ENCODE measurements at places on chromosomes 3 and 15.

GRCh38 chr15:85071061-85071460 is 89.4 kb downstream of the PDE8A start:
- DNase-seq = no peak

DNA sequence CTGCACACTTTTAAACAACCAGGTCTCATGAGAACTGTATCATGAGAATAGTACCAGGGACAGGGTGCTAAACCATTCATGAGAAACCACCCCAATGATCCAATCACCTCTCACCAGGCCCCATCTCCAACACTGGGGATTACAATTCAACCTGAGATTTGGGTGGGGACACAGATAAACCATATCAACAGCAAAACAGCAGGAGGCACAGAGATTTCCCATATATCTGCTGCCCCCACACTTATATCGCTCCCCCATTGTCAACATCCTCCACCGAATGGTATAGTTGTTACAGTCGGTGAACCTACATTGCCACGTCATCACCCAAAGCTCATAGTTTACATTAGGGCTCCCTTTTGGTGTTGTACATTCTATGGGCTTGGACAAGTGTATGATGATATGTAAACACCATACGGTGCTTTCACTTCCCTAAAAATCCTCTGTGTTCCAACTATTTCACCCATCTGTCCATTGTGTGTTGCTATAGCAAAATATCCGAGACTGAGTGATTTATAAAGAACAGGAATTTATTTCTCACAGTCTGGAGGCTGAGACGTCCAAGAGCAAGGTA is 224.8 kb downstream of the FAM43A start:
- DNase-seq = no peak

DNA sequence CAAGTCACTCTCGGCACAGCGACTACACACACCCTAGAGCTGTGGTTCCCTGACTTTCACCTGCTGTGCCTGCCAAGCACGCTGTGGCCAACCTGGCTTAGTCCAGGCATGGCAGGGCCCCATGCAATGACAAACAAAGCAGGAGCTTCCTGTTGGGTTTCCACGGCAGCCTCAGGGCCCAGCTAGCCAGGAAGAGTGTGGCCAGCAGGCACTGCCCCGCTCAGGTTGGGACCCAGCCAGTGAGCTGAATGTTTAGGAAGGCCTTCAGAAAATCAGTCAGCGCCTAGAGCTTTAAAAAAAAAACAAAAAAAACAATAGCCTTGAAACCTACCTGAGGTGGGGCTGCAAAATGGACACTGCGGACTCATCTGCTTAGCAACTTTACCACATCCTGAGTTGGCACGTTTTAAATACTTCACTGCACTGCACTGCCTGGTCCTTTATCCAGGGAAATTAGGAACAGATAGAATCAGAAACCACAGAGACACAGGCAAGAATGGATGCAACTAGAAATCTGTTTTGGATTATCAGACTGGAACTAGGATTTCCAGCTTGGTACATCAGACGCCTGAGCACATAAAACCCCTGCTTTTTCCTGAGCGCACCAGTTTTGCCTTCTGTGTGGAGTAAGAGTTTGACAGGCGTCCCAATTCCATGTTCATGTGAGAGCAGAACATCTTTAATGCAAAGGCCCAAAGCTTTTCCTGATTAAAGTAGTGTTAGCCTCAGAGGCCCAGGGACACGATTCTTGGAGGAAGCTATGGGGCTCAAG is 36.2 kb upstream of the LDHAL6B start:
- DNase-seq = peak; percentile 74

DNA sequence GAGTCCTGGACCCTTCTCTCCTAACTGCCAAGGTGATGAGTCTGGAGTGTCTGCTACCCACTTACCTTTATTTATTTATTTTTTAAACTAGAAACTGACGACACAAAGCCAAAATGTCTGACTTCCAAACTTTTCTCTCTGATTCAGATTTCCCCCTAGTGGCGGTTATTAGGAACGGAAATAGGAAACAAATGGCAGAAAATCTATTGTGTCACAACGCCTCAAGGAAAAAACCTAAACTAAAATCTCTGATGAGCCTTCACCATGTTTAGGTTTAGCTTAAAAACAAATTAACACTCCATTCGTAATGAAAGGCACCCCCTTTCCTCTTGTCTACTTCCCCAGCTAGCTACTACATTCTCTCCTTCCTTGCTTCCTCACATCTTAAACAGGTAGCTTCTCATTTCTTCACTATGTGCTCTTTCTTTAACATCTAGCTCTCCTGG is 94.0 kb upstream of the MEX3B start:
- peak; percentile 64 for DNase-seq

DNA sequence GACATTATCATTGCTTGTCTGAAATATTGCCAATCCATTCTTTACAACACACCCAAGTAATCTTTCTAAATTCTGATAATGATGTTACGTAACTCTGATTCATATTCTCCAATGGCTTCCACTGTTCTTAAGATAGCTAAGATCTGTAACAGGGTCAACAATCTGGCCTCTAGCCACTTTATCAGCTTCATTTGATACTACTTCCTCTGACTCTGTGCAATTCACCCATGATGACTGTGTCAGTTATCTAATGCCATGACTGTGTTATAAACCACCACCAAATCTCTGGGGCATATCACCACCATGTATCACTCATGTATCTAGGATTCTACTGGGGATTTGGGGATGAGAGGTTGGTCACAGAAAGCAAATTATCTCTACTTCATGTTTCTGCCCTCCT is 44.0 kb downstream of the CD200 start:
- peak; percentile 40 for DNase-seq

- DNase-seq = peak; percentile 13
These were observed 16.5 kb downstream of the MYH15 start for GRCh38 chr3:108493862-108494261.
